ENCODE measurements at places on chromosomes 2 and 18.

DNA sequence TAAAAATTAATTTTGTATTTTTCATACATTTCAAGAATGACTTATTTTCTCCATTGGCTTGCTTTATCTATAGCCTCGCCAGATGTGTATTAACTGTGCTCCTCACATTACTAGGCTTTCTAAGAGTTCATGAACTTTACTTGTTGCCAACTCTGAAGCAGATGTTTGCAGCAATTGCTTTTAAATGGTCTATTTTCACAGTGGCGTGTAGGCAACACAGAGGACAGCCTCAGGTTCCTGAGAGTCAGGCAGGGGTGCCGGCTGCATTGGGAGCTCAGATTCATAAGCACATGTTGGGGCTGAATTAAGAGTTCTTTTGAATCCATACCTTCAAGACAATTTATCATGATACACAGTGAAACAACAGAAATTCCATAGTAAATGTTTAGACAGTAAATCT, 179.2 kb upstream of the PXDN start:
- no peak for DNase-seq

DNA sequence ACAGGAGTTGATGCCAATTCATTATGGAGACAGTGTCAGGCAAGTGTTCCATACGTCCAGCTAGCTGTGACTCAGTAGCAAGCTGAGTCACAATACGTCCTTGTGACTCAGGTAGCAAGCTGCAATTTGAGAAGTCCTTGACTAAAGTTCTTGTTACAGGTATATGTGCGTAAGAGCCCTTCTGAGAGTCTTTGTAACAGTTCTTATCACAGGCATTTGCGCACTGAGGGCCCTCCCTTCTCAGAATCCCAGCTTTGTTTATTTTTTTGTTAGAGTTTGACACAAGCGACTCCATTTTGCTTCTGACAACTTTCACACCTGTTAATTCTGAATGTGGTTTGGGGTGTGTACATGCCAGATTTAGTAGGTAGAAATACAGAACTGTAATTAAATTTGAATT, 20.1 kb upstream of the ACMSD start:
- DNase-seq = no peak

DNA sequence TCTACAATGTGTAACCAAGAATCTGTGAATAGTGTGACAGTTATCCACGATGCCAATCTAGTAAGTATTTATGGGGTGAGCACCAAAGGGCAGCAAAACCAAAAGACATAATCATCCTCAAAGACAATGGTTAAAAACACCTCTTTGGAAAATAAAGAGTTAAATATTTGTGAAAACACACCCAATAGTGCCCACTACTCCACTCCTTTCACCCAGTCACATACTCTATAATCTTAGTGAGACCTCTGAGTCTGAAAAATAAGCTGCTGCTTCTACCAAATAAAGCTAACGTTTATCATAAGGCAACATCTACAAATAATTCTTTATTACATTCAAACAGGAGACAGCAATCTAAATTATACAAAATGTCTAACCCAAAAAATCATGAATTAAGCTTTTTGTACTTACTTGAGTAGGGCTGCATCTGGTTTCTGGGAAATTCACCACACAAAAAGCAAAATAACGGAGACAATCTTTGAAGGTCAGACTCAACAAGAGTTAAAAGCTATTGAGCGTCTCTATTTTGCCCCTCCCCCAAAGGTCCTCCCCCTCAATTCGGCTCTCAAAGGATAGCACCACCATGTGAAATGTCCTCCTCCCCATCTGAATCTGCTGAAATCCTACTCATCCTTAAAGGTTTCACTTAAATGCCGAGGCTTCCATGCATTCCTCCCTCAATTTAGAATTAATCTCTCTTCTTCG, 2.0 kb downstream of the RAPH1 start:
- DNase-seq = no peak

- no peak for DNase-seq
Observed at GRCh38 chr2:14634489-14635390, 2.2 kb downstream of the LRATD1 start.

GRCh38 chr18:7523772-7524171, 43.3 kb upstream of the PTPRM start:
- no peak for DNase-seq

DNA sequence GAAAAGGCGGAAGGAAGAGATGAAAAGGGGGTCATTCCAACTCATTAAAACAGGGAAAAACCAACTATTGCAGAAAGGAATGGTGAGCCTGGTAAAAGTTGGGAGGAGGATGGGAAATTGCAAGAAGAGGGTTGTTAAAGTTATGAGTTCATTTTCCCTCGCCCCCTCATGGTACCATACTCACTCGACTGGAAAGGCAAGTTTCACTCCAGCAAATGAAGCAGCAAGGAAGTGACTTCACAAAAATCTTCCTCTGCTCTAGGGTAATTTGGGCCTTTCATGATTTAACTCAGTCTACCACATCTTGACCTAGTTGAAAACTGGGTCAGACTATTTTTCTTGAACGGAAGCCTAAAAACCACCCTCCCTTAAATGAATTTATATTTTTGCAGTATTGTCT, 22.8 kb upstream of the DAW1 start:
- DNase-seq = no peak

DNA sequence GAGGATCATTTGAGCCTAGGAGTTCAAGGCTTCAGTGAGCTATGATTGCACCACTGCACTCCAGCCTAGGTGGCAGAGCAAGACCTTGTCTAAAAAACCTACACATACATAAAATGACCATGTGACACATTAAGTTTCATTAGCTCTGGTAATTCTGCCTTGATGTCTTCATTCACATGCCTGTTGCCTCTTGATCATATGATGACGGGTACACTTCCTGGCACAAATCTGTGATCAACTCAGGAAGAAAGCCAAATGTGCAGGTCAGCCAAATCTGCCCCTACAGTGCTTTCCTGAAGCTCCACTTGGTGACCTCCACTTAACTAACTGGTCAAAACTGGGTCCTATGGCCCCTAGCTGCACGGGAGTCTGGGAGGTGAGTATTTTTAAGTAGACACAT, 54.4 kb upstream of the B3GNT7 start:
- DNase-seq = no peak

DNA sequence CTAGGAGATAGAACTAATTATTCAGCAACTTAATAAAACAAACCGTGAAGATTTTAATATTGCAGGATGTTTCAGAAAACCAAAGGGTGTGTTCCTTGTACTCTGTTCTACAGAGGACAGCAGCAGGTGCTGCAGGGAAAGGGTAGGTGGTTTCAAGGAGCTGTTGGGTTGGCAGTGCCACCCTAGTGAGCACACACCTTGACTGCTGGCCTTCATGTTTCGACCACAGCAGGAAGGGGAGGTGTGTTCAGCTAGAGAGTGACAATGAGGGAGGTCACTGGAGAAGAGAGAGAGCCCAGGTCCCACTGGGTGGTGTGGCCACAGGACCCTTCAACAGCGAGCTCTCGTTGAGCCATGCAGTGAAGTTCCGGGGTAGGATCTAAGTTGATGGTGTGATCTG, 98.6 kb downstream of the ZNF236 start:
- DNase-seq = no peak

DNA sequence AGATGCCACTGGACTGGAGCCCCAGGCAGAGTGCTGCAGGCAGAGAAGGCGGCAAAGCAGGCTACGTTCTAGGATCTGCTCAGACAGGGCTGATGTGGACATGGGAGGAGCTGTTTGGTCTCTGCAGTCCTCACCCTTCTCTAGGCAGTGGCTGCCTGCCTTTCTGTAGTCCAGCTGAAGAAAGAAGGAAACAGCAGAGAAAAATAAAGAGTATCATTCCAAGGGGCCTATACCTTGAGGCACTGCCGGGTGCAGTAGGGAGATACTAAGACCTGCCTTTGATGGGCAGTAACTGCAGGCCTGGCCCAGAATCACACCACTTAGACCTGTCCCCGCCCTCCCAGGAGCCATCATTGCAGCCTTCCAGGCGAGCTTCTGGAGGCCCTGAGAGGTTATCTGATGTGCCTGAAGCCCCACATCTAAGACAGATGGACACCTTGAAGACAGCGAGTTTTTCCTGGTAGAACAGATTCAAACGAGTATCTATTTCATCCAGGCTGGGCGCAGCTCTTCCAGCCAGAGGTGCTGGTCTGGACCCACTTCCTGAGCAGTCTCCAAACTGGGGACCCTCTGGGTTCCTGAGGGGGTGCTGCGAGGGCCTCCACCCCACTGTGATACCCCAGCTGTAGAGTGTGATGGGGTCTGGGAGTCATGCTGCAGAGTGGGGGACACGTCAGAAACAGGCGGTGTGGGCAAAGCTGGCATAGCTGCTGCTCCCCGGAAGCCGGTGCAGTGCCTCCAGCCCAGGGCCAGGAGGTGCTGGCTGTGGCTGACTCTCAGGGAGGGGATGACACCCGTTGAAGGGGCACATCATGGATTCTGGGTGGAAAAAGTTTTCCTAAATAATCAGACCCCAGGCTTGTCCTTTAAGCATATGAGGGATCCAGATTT, 87.3 kb upstream of the OTOS start:
- DNase-seq = no peak

DNA sequence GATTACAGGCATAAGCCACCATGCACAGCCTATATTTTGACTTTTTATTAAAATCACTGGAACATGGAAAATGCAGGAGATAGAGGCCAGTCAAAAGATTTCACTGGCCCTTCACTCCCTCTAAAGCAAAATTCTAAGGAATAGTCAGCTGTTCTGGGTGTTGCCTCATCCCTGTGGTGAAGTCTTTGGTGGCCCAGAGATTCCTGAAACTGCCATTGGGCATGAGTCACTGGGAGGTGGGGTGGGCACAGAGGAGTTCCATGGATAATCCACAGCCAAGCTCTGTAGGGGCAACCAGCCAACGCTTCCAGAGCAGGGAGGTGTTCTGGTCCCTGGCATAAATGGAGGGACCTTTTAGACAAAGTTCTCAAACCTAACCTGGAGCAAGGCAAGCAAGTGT, 89.7 kb upstream of the TTC39C start:
- DNase-seq = no peak

DNA sequence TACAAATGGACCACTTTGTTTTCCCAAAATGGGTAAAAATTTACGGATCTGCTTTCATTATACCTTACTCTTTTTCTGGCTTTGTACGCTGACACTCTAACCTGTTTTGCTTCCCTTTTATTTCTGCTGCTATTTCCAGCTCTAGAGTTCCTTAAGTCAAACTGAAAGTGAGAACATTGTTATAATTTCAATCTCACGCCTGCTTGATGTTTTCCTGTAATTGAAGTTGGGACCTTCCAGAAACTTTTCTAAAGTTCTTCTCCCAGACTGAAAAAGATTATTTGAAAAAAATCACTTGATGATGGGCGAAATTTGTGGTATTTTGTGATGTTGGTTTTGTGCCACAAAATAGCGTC, 1.8 kb downstream of the GLS start:
- no peak for DNase-seq

All from T-helper 9 cell (primary cell).